Activated T-cell treated with anti-CD3 and anti-CD28 coated beads, Interleukin-2, amount 50 U/mL, for 72 hours (primary cell): ENCODE measurements at places on chromosomes 4 and X. TPM values are rescaled to one million over a fixed set of nuclear protein-coding genes. Genes with fewer than 3 reads are reported as not detected.

GRCh38 chr4:169993531-169993930 is 32.7 kb downstream of the MFAP3L start:
- no peak for DNase-seq

COL4A6 gene
- total RNA-seq: not detected

DNA sequence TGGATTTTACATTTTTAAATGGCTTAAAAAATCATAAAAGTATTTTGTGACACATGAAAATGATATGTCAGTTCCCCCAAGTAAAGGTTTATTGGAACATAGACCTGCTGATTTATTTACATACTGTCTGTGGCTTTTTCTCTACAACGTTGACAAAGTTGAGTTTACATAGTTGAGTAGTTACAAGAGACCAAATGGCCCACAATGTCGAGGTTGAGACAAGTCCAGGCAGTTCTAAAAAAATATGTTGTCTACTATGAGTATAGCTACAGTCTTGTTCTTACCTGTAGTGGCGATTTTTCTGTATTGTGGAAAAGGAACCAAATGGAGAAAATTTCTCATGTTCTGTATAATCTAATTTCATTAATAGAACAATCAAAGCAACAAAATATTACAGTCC is 163.2 kb downstream of the FRAS1 start:
- no peak for DNase-seq

GABRG1 gene
- not detected for total RNA-seq

DNA sequence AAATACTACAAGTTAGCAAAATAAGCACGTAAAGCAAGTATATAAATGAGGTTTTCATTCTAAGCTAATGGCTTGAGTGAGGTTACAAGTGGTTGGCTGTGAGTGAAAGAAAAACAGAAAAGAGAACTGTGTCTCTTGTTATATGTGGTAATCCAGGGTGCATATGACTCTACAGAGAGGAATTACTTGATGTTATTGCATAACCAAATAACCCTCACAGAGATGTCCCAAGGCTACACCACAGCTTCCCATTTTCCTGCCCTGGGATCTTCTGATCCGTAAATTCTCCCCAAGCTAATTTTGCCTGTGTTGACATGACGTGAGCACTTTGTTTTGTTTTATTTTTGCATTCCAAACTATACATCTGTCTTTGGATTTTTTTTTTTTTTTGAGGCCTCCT is 470.0 kb upstream of the INTU start:
- DNase-seq: no peak

- no peak for DNase-seq
Observed at GRCh38 chr4:38519666-38520065, 144.3 kb upstream of the KLF3 start.
